Left lung (tissue), 14 donors: ENCODE measurements at places on chromosomes 3 and 15.

- no peak for DNase-seq
Measured at GRCh38 chr15:72315706-72316370, 4.1 kb downstream of the CELF6 start.

GRCh38 chr3:15065550-15066007 lies 464 bp upstream of the MRPS25 start:
- DNase-seq = no peak

GRCh38 chr3:4986175-4986781 lies 7.0 kb downstream of the BHLHE40 start:
- DNase-seq = no peak

DNA sequence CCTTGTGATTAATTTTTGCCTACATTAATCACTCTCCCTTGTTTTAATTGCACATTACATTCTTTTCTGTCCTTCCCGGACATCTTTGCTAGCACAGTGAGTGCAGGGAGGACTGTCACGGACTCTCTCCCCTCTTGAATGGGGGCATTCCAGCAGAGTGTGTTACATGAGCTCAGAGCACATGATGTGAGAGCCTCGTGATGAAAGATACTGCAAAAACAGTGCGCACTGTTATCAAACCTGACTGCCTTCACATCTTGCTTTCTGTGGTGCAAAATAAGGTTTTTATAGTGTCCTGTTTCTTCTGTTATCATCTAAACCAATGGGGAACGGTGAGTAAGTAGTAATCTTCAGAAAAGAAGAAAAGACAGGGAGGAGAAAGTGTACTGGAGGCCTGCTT lies 167.5 kb downstream of the PGPEP1L start:
- DNase-seq = no peak

GRCh38 chr15:50065279-50065678 lies 53.8 kb downstream of the ATP8B4 start:
- DNase-seq = no peak

DNA sequence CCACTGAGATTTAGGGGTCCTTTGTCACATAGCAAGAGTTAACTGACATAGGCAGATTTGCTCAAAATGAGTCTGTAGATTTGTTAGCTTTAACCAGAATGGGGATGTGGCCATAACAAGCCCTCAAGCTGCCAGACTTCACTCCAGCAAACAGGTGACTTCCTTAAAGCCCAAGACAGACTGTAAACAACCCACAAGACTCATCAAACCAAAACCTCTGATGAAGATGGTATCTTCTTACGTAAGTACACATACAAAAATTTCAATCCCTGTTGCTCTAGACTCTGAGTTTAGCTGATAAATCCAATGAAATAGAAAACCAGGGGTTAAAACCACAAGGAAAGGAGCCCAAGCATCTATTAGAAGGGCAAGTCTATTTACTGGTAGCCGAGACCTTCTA lies 18.2 kb upstream of the ZBTB20 start:
- no peak for DNase-seq

GRCh38 chr3:80675790-80676189 lies 908.0 kb upstream of the ROBO1 start:
- DNase-seq = no peak

- no peak for DNase-seq
Measured at GRCh38 chr15:75156326-75157215, 45.1 kb upstream of the C15orf39 start.
